Aorta (tissue), 5 donors: ENCODE measurements at places on chromosomes 4 and X. TPM values are rescaled to one million over a fixed set of nuclear protein-coding genes. Genes with fewer than 3 reads are reported as not detected.

MAGEB1 gene
- not detected for total RNA-seq

DNA sequence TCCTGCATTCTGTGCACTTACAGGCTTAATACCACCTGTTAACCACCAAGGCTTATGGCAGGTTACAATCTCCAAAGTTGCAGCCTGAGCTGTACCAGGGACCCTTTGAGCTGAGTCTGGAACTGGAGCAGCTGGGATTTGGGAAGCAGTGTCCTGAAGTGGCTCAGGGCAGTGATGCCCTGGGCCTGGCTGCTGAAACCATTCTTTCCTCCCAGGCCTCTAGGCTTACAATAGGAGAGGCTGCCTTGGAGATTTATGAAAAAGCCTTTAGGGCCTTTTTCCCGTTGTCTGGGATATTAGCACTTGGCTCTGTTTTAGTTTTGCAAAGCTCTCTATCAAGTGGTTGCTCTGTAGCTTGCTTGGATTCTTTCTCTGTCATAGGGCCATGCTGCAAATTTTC, 154.3 kb upstream of the CASK start:
- no peak for DNase-seq

SMIM31 gene
- total RNA-seq, result not detected

DNA sequence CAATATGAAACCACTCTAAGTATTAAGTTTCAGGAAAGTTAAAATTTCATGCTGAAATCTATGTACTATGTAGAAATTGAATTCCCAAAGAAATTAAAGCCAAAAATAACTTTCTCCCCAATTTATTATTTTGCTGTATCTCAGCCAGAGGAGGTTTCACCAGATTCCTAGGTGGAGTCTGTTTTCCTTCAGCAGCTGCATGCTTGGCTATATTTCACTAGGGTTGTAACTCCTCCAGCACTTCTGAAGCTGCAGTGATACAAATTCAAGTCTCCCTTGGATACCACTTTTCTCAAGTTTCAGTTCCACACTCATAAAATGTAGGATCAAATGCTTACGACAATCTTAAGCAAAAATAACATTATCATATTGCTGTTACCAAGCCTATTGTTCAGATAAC, 41.2 kb upstream of the ZC4H2 start:
- DNase-seq, result no peak

- DNase-seq, result no peak
Observed at GRCh38 chr4:26878794-26879391, 18.3 kb downstream of the STIM2 start.

GRCh38 chr4:158873795-158874401, 105.1 kb downstream of the FNIP2 start:
- DNase-seq, result no peak

DNA sequence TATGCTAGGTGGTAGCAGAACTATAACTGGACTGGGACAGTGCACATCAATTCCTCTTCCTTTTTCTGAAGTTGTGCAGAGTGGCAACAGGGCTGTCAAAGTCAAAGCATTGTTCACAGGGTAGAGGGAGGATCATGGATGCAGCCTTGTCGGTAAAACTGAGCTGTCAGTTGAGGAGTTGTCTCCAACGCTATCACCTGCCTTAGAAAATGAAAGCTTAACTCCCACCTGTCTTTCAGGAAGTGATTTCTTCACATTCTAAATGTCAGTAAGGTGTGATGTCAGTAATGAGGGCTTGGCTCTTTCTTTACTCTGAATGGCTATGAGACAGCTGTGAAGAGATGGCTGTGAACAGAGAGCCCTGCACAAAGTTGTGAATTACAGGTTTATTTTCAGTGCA, 66.4 kb upstream of the BANK1 start:
- DNase-seq, result no peak

PABPC4L gene
- 3.0 TPM for total RNA-seq

GRCh38 chrX:74117962-74118902, 185.7 kb upstream of the ZCCHC13 start:
- no peak for DNase-seq

GAGE12F gene
- not detected for total RNA-seq

GRCh38 chr4:101345271-101345595, 2.1 kb downstream of the PPP3CA start:
- DNase-seq, result no peak

- no peak for DNase-seq
Observed at GRCh38 chr4:40995850-40996249, 218.5 kb downstream of the APBB2 start.

DNA sequence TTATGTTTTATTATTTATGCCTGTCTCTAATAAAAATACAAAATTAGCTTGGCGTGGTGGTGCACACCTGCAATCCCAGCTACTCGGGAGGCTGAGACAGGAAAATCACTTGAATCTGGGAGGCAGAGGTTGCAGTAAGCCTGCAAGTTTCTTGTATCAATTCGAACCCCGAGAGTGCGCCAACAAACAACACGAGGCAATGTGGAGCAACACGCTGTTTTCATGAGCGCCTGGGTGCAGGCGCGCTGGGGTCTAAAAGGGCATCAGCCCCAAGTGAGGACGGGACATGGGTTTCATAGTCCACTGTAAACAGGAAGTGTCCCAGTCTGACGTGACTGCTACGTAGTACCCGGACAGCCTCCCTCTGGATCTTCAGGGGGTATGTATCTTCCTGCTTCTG, 1634.6 kb upstream of the AGA start:
- no peak for DNase-seq

KIT gene
- total RNA-seq, result 18.7 TPM

ARHGAP24 gene
- 34.4 TPM for total RNA-seq

- DNase-seq, result peak; percentile 69
Observed at GRCh38 chrX:10620121-10620699, at the start of gene MID1. MID1 (minus strand) TSS chrX:10620585; CDS start chrX:10567547, 53,038 bp downstream.

SPANXA1 gene
- total RNA-seq, result not detected

SLC9B1 gene
- 1.6 TPM for total RNA-seq

DNA sequence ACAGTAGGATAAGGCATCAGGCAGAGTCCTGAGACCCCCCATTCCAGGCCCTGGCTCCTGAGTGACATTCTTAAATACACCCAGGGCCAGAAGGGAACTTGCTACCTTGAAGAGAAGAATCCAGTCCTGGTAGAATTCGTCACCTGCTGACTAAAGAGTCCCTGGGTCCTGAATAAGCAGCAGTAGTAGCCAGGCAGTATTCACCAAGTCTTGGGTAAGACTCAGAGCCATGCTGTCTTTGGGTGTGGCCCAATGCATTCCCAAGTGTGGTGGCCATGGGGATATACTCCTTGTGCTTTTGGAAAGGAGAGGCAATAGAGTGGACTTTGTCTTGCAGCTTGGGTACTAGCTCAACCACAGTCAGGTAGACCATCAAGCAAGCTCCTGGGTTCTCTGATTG, 359.1 kb downstream of the DMD start:
- DNase-seq, result no peak

- DNase-seq, result no peak
Observed at GRCh38 chr4:125191232-125191631, 123.5 kb upstream of the FAT4 start.

- DNase-seq, result no peak
Observed at GRCh38 chr4:38166082-38166481, 205.9 kb downstream of the PTTG2 start.

- DNase-seq, result no peak
Observed at GRCh38 chr4:148238086-148238485, 204.1 kb downstream of the NR3C2 start.

DNA sequence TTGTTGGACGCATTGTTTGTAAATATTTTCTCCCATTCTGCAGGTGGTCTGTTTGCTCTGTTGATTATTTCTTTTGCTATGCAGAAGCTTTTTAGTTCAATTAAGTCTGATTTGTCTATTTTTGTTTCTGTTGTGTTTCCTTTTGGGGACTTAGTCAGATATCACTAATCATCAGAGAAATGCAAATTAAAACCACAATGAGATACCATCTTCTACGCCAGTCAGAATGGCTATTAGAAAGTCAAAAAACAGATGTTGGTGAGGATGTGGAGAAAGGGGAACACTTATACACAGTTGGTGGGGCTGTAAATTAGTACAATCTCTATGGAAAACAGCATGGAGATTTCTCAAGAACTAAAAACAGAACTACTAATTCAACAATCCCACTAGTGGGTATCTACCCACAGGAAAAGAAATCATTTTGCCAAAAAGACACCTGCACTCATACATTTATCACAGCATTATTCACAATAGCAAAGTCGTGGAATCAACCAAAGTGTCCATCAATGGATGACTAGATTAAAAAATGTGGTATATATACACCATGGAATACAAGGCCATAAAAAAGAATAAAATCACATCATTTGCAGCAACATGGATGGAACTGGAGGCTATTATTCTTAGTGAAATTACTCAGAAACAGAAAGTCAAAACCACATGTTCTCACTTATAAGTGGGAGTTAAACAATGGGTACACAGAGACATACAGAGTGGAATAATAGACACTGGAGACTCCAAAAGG, 8.1 kb downstream of the COQ2 start:
- DNase-seq, result no peak

DNA sequence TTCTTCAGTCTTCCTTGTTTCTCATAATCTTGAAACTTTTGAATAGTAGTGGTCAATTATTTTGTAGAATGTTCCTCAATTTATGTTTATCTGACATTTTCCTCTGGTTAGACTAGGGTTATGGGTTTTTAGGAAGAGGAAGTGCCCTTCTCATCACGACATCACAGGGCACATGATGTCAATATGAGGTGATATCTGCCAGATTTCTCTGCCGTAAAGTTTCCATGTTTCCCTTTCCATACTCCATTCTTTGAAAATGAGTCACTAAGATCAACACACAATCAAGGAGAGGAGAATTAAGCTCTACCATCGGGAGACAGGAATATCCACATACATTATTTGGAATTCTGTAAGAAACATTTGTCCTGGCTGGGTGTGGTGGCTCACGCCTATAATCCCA, 28.4 kb downstream of the RP2 start:
- DNase-seq, result no peak

- DNase-seq, result no peak
Observed at GRCh38 chrX:71998836-71999509, 88.3 kb downstream of the NHSL2 start.

SPIN3 gene
- total RNA-seq, result 18.3 TPM

FREM3 gene
- total RNA-seq, result 0.18 TPM

F9 gene
- not detected for total RNA-seq

GSX2 gene
- total RNA-seq, result not detected

GRCh38 chr4:140427919-140428471, 547 bp upstream of the CLGN start:
- no peak for DNase-seq

ACSL1 gene
- total RNA-seq, result 97.8 TPM

GRCh38 chr4:25178838-25179261, 18.6 kb upstream of the SEPSECS start:
- DNase-seq, result no peak

DNA sequence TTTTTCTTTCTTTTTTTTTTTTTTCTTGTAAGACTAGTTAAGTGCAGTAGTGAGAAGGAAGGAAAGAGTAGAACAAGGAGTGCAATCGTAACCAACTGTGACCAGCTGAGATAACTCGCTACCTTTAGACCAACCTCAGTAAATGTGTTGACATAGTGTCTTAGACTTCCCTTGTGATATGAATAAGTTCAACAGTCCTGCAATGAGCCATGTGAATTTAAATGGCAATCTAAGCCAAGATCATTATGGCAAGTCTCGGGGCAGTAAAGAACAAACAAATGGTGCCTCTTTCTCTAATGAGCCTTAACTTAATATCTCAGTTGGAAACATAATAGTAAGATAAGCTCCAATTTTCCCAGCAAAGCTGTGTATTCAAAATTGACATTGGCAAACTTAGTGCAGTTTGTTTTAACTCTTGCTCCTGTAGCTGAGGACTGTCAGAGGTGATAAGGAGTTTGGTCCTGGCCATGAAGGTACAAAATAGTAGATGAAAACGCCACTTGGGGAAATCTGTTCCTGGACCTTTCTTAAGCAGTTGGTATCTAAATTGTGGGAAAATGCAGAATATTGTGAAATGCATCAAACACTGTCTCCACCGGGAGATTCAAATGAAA, 13.8 kb upstream of the RELL1 start:
- no peak for DNase-seq

GRCh38 chr4:153514001-153514526, 47.9 kb downstream of the TMEM131L start:
- no peak for DNase-seq

GRCh38 chr4:36884151-36884550, 360.4 kb upstream of the NWD2 start:
- no peak for DNase-seq

GRCh38 chr4:184937030-184937710, 81.1 kb upstream of the HELT start:
- DNase-seq, result no peak

PHOX2B gene
- total RNA-seq, result not detected

CCSER1 gene
- 9.5 TPM for total RNA-seq

- no peak for DNase-seq
Observed at GRCh38 chr4:1822568-1823544, 29.8 kb downstream of the FGFR3 start.

- no peak for DNase-seq
Observed at GRCh38 chrX:52082578-52082977, 13.6 kb upstream of the MAGED4B start.

CCDC110 gene
- total RNA-seq, result 3.8 TPM

SLC2A9 gene
- 11.0 TPM for total RNA-seq

DNA sequence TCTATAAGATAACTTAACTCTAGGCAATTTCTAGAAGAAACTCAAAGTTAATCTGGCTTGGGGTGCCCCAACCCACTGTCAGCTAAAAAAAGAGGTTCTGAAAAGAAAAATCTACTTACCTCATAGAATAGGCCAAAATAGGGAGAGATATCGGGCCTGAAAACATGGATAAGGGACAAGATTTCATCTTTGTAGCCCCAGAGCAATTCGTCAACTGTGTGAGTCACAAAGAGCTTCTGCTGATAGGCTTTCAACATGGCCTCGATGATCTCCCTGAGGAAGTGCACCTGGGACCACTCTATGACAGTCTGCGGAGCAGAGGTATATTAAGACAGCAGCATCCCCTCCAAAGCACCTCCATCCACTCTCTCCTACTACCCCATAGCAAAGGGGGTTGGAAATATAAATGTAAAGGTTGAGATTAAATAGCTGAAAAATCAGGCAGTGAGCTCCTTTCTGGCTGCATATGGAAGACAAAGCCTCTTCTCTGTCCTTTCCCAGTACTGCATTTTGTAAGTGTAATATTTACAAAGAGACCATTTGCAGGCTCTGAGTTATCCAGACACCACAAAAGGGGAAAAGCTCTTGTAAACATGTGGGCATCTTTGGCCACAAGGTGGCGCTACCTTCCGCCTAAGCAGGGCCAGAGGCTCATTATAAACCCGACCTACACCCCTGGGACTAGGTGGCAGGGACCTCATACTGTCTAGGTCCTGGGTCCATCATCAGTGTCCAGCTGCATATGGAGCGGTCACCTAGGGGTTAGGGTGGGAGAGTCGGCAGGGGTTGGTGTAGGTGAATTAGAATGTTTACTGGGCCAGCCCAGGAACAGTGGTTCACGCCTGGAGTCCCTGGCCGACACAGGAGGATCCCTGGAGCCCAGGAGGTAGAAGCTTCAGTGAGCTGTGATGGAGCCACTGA, 31.5 kb upstream of the NUP54 start:
- DNase-seq, result peak; percentile 90

GRCh38 chr4:119046263-119046662, 89.4 kb upstream of the MYOZ2 start:
- peak; percentile 91 for DNase-seq

ZNF711 gene
- total RNA-seq, result 3.6 TPM

TMEM187 gene
- 3.8 TPM for total RNA-seq

CBR4 gene
- total RNA-seq, result 20.5 TPM

GRCh38 chr4:94827481-94828110, 69.8 kb downstream of the BMPR1B start:
- no peak for DNase-seq

- no peak for DNase-seq
Observed at GRCh38 chr4:9608300-9608699, 164.1 kb downstream of the DEFB131A start.

- DNase-seq, result no peak
Observed at GRCh38 chrX:134186362-134187121, 50.4 kb upstream of the CCDC160 start.

ALAS2 gene
- total RNA-seq, result 10.4 TPM

WDR17 gene
- 3.0 TPM for total RNA-seq
